ENCODE measurements at places on chromosomes 1 and 21.

GRCh38 chr1:80540149-80540548 lies 1260.6 kb upstream of the ADGRL2 start:
- DNase-seq: no peak

DNA sequence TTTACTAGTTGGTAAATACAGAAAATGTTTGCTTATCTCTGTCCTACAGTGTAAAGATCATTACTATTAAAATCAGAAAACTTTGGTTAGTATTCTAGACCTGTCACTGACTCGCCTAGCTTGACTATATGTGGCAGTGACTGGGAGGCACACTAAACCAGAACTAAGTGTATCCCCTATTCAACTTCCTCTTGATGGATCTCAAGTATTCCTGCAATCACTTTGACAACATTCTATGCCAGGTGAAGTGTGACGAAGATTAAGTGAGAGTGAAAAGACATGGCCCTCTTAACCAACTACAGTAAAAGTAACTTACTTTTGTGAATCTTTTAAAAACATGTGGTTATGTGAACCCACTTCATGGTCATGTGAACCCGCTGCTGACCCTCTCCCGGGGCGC lies 223.0 kb upstream of the ADAMTS5 start:
- DNase-seq: no peak

- DNase-seq: no peak
These were observed 299.1 kb downstream of the CAMTA1 start for GRCh38 chr1:7084232-7084894.

DNA sequence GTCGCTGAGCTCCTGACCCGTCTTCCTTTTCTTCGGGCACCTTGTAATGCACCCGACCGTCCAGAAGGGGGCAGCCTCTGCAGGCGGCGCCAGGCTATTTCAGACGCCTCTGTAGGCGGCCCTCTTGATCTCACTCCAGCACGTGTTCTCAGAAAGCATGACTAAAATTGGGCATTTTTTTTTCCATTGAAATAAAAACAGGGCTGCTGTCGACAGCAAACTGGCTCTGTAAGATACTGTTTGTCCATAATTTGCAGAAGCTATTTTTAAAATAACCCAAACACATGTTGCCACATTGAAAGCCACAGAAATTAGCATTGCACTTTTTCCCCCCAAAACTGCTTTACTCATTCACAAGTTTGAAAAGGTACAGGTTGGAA lies 78.0 kb downstream of the STUM start:
- DNase-seq: peak; percentile 83

GRCh38 chr1:240956424-240956823 lies 344.5 kb upstream of the GREM2 start:
- DNase-seq: no peak

DNA sequence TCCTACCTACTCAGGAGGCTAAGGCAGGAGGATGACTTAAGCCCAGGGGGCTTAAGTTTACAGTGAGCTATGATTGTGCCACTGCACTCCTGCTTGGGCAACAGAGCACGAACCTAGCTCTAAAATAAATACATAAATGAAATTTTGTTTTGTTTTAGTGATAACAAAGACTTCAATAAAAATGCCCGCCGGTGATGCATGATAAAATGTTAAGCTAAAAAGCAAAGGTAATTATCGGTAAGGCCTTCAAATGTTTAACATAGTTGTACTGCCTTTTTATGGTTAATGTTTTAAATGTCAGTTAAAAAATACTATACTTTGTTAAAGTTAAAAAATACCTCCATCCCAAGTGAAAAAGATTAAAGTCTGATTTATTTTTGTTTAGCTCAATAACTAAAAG lies 27.0 kb downstream of the KDM5B start:
- DNase-seq: no peak

GRCh38 chr1:204530932-204531331 lies 14.7 kb downstream of the MDM4 start:
- DNase-seq: no peak

DNA sequence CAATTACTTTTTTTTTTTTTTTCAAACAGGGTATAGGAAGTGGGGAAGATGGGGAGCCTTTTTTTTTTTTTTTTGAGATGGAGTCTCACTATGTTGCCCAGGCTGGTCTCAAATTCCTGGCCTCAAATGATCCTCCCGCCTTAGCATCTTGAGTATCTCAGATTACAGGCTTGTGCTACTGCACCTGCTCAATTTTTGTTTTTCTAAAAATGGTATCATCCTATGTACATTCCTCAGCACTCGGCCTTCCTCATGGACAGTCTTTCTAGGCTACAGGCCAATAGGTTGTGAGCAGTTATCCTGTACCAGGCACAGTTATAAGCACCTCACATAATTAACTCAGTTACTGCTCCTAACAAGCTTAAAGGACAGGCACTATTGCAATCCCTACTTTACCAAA lies 132.1 kb upstream of the EDN2 start:
- no peak for DNase-seq

DNA sequence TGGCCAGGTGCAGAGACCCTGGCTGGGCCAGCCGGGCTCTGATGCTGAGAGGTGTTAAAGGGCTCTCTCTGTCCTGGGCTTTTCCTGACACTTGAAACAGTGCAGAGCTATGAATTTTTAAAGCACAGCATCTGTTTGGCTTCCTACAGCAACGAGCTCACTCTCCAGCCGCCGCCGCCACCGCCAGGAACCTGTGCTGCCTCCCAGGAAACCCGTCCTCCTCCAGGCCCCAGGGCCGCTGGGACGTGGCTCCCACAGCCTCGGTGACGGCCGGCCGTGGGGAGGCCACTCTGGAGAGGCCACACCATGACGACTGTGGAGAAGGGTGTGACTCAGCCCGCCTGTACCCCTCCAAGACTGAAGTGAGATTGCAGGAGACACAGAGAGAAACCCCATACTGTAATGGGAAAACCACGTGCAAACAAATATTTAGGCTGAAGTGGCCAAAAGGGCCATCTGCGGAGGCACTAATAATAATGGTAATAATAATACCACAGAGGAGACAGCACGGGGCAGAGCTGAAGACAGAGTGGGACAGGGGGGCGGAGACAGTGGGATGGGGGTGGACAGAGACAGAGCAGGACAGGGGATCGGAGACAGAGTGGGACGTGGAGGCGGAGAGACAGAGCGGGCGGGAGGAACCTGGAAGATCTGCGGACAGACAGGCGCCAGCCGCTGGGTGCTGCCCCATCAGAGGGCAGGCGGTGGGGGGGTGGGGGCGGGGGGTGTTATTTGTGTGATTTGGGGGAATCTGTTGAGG lies 139.2 kb downstream of the CASZ1 start:
- DNase-seq: no peak

- DNase-seq: no peak
These were observed 3.4 kb downstream of the RUNX3 start for GRCh38 chr1:24926563-24927249.

DNA sequence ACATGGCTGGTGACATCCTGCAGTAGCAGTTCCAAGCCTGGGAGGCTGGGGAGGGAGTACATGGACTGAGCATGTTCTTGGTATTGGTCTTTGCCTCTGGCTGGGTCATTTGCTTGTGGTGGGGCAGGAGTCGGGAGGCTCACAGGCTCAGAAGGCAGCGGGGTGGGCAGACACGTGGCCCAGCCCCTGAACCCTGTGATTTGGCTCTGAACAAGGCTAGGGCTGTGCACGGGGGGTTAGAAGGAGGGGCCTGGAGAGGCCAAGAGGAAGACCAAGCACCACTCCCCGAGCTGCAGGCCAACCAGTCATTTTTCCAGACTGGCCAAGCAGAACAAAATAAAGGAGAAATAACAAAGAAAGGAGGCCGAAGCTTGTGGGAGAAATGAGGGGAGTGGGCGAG lies 9.7 kb upstream of the PRELP start:
- no peak for DNase-seq

GRCh38 chr1:153968408-153968807 lies 706 bp downstream of the CREB3L4 start:
- DNase-seq: no peak

DNA sequence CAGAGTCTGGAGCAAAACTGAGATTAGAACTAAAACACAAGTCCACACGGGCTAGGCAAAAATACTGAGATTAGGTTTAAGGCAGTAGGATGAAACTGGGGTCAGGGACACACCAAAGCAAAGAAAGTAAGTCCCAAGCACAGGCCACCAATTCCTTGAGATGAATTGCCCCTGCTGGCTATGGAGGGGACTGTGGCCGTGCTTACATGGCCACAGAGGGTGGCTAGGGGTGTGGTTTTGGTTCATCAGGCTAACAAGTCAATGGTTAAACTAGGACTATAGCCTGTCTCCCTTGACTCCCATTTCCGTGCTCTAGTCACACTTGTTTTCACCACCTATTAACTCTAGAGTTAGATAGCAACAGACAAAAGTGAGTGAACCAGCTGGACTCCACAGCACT lies 394.8 kb downstream of the PBX1 start:
- no peak for DNase-seq

DNA sequence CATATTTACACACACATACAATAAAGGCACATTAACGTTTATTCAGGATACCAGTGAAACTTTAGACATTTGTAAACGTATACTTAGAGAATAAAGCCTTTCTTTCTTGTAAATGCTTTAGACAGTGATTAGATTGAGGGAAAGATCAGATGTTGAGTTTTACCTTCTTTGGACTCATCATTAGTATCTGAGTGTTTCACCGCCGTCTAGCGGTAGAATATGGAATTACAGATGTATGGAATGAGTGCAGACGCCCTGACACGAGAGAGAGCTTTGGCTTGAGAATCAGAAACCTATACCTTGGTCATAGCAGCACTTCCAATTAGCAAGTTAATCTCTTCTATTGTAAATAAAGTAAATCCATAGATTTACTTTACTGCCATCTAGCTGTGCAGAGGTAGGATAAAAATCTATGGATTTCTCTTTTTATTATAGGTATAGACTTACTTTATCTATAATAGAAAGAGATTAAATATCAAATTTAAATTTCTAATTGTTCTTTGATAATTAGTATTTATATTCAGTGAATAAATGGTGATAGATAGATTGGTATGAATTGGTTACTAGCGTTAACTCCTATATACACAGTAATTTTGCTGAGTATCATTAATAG lies 12.6 kb downstream of the FLG2 start:
- DNase-seq: peak; percentile 56

GRCh38 chr1:25608488-25609178 lies 8.0 kb upstream of the MAN1C1 start:
- peak; percentile 94 for DNase-seq

- no peak for DNase-seq
These were observed 54.0 kb upstream of the SYT6 start for GRCh38 chr1:114207635-114208034.

- DNase-seq: peak; percentile 78
These were observed 6.9 kb upstream of the GPATCH4 start for GRCh38 chr1:156608036-156608674.

DNA sequence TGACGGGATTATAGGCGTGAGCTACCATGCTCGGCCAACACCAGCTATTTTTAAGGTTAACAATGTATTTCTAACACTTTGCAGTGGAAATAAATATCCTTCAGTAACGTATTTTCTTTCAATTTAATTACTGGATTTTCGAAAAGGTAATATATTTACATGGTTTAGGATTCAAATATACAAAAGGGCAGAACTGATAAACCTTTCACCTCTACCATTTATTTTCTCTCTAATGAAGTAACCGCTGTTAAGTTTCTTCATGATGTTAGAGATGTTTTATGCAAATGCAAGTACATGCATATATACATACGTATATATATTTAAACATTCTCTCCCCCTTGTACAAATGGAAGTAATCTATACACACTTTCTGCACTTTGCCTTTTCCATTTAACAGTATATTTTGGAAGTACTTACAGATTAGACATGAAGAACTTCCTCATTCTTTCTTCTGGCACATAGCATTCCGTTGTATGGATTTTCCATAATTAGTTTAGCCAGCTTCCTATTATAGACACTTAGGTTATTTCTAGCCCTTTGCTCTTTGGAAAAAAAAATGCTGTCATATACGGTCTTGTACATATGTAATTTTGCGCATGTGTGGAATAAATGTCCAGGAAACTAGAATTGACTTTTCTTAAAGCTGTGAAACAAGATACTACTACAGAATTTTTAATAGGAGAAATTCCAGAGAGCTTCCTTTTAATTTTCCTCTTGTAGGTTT lies 14.9 kb upstream of the HJV start:
- no peak for DNase-seq

- no peak for DNase-seq
These were observed 44.9 kb downstream of the PCSK9 start for GRCh38 chr1:55084257-55084656.

GRCh38 chr1:95021119-95021518 lies 51.6 kb downstream of the ALG14 start:
- DNase-seq: no peak

- no peak for DNase-seq
These were observed 90.8 kb upstream of the TNFSF4 start for GRCh38 chr1:173297798-173298391.

- peak; percentile 50 for DNase-seq
These were observed 100.4 kb downstream of the GALNT2 start for GRCh38 chr1:230167419-230167852.

- no peak for DNase-seq
These were observed 806.2 kb downstream of the PLA2G4A start for GRCh38 chr1:187634940-187635339.
